ENCODE measurements at places on chromosomes 11 and 22.
A peak's percentile ranks its signal among the peaks of the same experiment; 100 is the strongest.

- no peak overlapping the region for H3K4me3 ChIP-seq
- no peak overlapping the region for H3K27ac ChIP-seq
- H3K36me3 ChIP-seq, result peaks cover 20% of the 10 kb centered on the region
- no peak for DNase-seq
- H3K4me1 ChIP-seq, result no peaks in the 10 kb centered on the region
These were observed 48.4 kb downstream of the DDX10 start for GRCh38 chr11:108713076-108713790.

- peak overlapping the region; percentile 16 for H3K27ac ChIP-seq
- H3K4me1 ChIP-seq, result no peaks in the 10 kb centered on the region
- H3K4me3 ChIP-seq, result no peak overlapping the region
- no peak for DNase-seq
These were observed 95.7 kb downstream of the STIM1 start for GRCh38 chr11:3950996-3951660.

- no peaks in the 10 kb centered on the region for H3K4me1 ChIP-seq
- no peaks in the 10 kb centered on the region for H3K27me3 ChIP-seq
- DNase-seq, result no peak
- no peaks in the 10 kb centered on the region for H3K36me3 ChIP-seq
- no peak overlapping the region for H3K27ac ChIP-seq
These were observed 110.2 kb downstream of the UVRAG start for GRCh38 chr11:75924966-75925784.

DNA sequence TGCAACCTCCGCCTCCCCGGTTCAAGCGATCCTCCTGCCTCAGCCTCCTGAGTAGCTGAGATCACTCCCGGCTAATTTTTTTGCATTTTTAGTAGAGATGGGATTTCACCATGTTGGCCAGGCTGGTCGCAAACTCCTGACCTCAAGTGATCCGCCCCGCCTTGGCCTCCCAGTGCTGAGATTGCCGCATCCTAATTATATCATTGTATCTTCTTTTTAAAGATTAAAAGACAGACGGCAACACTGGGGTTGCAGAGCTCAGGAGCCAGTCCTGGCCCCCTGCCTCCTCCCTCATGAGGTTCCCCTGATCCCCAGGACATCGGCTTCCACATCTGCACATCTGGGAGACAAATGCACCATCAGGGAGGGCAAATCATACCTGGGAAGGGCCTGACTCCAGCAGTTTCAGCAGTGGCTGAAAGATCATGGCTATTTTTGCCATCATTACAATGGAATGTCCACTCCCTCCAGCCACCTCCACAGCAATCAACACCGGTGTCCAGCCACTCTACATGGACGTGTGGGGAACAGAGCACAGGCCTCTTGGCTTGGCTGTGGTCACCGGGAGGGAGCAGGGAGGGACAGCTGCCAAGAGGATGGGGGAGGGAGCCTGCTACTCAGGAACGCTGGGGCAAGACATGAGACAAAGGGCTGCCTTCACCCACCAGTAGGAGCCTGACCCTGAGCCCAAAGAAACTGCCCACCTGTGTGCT lies 9.2 kb upstream of the CELSR1 start:
- peaks cover 13% of the 10 kb centered on the region for H3K4me1 ChIP-seq
- H3K27me3 ChIP-seq, result no peaks in the 10 kb centered on the region
- DNase-seq, result no peak
- no peak overlapping the region for H3K4me3 ChIP-seq

DNA sequence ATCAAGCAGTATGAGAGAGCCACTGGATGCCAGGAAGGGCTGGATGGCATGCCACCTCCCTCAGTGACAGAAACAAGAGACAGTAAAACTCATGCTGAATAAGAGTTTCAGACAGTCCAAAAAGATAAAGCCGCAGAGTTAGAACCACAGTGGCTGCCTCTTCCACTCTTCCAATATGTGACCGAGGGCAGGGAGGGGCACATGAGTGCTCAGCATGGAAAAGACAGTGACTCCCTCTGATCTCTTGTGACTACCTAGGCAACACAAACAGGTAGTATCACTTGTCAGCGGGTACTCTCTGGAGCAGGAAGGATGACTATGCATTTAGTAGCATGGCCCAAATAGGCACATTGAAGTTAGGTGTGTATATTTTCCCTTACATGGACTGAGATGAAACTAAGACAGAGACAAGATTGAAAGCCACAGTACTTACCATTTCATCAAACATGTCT lies 295.4 kb downstream of the CADM1 start:
- no peaks in the 10 kb centered on the region for H3K27me3 ChIP-seq
- H3K27ac ChIP-seq, result no peak overlapping the region
- peaks cover 9% of the 10 kb centered on the region for H3K36me3 ChIP-seq
- H3K4me3 ChIP-seq, result no peak overlapping the region

DNA sequence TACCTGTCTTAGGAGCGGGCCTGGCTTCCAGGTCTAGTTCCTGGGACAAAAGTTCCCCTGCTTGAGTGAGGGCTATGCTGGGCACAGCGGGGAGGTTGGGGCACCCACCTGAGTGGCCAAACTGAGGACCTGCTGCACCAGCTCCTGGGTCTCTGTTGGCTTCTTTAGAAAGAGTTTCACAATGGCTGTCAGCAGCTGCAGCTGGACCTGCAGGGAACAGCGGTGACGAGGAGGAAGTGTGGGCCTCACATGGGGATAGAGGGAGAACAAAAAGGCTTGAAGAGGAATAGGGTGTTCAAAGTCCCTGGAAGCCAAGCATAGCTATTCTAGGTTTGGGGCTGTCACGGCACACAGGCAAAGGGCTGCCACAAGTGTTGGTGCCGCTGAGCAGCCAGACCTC lies 26.7 kb upstream of the RASL10A start:
- H3K27me3 ChIP-seq, result no peaks in the 10 kb centered on the region
- peaks cover 22% of the 10 kb centered on the region for H3K36me3 ChIP-seq
- H3K4me3 ChIP-seq, result no peak overlapping the region
- no peak overlapping the region for H3K27ac ChIP-seq
- no peak for DNase-seq

DNA sequence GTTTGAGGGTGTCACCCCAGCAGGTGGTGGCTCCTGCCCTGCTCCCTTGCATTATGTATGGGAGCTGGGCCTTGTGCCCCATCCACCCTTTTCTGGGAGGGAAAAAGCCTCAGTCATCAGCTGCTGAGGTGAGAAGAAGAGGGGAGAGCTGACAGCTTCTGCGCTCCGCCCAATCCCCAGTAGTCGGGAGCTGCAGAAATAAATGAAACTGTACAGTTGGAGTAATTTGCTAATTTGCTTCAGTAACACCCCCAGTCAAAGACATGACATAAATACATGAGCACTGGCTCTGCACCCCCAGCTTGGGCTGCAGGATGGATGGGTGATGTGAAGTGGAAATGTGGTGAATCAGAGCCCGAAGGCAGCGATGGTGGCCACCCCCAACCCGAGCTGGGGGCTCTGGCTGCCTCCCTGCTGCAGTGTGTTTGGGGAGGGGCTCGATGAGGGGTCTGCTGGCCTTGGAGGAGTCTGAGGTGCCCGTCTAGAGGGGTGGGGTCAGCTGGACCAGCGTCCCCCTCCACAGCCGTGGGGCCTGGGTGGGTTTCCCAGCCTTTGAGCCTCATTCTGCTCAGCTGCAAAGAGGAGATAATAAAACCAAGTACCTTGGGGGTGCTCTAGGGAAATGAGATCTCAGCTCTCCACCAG lies 59.2 kb downstream of the MPPED1 start:
- no peak for DNase-seq
- no peak overlapping the region for H3K4me3 ChIP-seq
- H3K4me1 ChIP-seq, result peaks cover 3% of the 10 kb centered on the region
- H3K27ac ChIP-seq, result no peak overlapping the region
- no peaks in the 10 kb centered on the region for H3K36me3 ChIP-seq

Data from liver (tissue), 10 donors.